ENCODE measurements at places on chromosomes 16 and 17. TPM values are rescaled to one million over a fixed set of nuclear protein-coding genes. Genes with fewer than 3 reads are reported as not detected.

The CLEC19A gene
- not detected for total RNA-seq

The PLA2G10 gene
- not detected for total RNA-seq

The BOLA2B gene
- 180 TPM for total RNA-seq

The TPSG1 gene
- not detected for total RNA-seq

The FBXL19 gene
- total RNA-seq, result 45.2 TPM

Data from HCT116 (cell line).